Keratinocyte (primary cell): ENCODE measurements at places on chromosomes 7 and 10.
A peak's percentile ranks its signal among the peaks of the same experiment; 100 is the strongest.

DNA sequence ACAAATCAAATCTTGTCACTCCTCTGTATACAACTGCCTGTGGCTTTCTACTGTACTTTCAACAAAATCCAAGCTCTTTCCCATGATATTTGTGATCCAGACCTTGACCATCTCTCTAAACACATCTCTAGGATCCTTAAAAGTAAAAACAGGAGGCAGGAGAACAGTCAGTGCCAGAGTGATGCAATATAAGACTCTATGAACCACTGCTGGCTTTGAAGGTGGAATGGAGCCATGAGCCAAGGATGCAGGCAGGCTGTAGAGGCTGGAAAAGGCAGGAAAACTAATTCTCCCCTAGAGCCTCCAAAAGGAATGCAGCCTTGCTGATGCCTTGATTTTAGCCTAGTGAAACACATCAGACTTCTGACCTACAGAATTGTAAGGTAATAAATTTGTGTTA, 45.5 kb upstream of the LRRN3 start:
- DNase-seq, result no peak

- no peak for DNase-seq
Measured at GRCh38 chr10:47214520-47214919, 85.5 kb upstream of the GDF10 start.

- DNase-seq, result no peak
Measured at GRCh38 chr7:2818121-2818520, 26.0 kb downstream of the GNA12 start.

GRCh38 chr10:127694580-127695193, 42.3 kb upstream of the FOXI2 start:
- no peak for DNase-seq

- no peak for DNase-seq
Measured at GRCh38 chr7:74230446-74231231, 20.8 kb downstream of the LAT2 start.

DNA sequence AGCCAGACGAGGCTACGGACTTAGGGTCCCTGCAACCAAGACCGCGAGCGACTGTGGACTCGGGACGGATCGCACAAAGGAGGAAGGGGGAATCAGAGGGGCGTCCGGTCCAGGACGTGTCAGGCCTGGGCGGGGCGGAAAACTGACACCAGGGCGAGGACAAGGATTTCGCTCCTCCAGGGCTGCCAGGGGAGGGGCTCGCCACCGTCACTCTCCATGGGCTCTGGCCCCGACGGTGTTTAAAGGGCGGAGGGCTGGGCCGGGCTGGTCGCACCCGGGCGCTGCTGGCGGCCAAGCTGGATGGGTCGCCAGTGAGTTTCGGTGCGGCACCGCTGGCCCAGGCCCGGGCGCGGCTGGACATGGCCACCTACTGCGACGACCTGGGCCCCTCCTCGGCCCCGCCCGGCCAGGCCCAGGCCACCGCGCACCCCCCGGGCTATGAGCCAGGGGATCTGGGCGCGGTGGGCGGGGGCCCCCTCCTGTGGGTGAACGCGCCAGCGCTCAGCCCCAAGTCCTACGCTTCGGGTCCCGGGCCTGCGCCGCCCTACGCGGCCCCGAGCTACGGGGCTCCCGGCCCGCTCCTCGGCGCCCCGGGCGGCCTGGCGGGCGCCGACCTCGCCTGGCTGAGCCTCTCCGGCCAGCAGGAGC, at the start of gene FOXI2:
Gene FOXI2, plus strand, starts transcription at position 271 of the 648 bp plus-strand sequence. Its CDS starts 89 bp downstream, at position 360.
- no peak for DNase-seq

GRCh38 chr7:51278797-51279196, 37.8 kb downstream of the COBL start:
- DNase-seq, result no peak

- no peak for DNase-seq
Measured at GRCh38 chr10:12973149-12973718, 28.3 kb downstream of the CCDC3 start.

- DNase-seq, result no peak
Measured at GRCh38 chr10:37269554-37270256, 144.3 kb downstream of the ANKRD30A start.

DNA sequence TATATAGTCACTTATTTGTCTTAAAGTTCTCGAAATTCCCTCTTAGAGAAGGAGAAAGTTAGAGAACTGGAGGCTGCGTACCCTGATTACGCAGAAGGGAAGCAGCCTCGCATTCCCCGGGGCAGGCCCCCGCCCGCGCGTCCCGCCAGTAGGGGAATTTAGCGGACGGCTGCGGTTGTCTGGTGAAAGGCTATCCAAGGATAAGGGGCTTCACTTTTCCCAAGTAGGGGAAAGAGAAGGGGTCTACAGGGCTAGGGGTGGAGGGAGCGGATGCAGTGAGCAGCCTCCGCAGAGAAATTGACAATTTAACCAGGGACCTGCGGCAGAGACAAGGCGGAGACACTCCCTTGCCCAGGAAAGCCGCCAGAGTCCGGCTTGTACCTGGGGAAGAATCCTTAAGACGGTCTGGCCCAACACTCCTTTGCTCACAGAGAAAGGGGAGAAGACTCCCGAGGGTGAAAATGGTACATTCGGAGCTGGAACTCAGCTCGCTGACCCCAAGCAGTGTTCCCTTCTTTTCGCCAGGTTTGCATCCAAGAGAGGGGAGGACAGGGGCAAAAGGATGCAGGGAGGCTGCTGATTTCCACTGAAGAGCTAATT, 994 bp upstream of the MAGI2 start:
- DNase-seq, result no peak

GRCh38 chr10:24360282-24361127, 151.6 kb downstream of the KIAA1217 start:
- no peak for DNase-seq

DNA sequence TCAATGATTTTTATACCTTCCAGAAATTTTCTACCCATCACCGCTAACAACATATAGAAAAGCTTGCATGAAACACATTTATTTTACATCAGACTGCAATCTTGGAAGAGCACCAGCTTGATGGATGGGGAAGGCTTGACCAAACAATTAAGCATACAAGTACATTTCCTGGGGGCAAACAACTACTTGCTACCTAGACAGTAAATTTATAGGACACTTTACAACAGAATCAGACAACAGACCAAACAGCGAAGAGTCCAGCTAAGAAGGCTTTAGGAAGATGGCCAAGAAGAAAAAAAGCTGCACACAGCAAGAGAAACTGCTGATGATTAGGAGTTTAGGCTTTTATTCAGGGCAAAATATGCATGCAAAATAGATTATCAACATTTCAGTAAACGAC, 8.0 kb downstream of the AASS start:
- no peak for DNase-seq

GRCh38 chr7:35003679-35004303, 33.5 kb downstream of the DPY19L1 start:
- peak; percentile 42 for DNase-seq

GRCh38 chr7:113247198-113247597, 128.8 kb upstream of the SMIM30 start:
- no peak for DNase-seq

DNA sequence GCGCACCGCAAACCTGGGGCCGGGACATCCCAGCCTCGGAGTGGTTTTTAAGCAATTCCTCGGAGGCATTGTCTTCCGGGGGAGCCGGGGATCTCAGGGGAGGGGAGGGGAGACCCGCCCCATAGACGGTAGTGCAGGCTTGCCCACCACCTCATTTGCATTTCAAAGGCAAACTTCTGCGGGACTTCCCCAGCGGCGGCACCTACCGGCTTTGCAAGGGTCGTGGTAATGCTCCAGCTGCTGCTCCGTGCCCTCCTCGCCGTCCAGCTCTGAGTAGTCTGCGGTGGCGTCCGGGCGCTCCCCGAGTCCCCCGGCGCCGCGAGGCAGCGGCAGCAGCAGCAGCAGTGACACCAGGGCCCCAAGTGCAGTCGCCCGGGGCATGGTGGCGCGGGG, 425 bp downstream of the TLL2 start:
- DNase-seq, result no peak

- no peak for DNase-seq
Measured at GRCh38 chr10:96301616-96302015, 2.6 kb upstream of the DNTT start.

GRCh38 chr10:103244666-103245271, 918 bp upstream of the RPEL1 start:
- no peak for DNase-seq

DNA sequence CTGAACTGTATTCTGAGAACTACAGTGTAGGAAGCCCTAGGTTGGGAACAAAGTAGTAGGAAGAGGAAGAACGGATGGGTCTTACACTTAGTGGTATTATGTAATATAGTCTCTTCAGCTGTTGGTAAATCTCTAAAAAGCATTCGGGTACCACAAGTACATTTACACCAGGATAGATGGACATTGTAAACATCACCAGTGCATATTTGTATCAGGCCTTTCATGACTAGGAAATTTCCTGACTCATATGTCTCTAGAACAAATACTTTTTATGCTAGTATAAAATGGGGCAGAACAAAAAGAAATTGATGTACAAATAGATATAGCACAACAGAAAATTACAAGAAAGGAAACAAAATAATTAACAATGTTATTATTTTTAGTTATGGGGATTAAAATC, 21.5 kb upstream of the OR6B1 start:
- no peak for DNase-seq

GRCh38 chr7:26593393-26593792, 271.0 kb downstream of the SKAP2 start:
- no peak for DNase-seq

DNA sequence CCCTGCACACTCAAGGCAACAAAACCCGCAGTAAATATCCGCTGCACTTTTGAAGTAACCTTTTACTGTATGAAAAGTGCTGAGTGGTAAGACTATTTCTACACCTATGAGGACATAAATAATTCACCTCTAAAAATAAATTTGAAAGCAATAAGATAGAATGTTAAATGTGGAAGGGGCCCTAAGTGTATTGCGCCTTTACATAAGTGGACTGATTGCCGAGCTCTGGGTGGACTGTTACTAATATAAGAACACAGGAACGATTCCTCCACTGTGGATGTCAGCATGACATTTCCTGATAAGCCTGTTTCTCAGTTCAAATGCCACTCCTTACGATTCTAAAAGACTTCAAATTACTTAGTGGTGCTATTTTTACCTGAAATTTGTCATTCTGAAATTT, 192.0 kb upstream of the PTN start:
- no peak for DNase-seq

DNA sequence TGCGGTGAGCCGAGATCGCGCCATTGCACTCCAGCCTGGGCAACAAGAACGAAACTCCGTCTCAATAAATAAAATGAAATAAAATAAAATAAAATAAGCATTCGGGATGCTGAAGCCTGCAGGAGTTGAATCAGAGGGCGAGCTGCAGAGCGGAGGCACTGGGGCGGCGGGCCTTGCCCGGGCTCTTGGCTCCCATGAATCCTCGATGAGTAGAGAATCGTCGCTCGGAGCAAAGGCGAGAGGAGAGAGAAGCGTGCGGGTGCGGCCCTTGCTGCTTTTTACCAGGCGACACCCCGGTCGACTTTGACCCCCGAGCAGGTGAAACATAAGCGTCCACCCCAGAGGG, 168.3 kb downstream of the UBE2H start:
- DNase-seq, result no peak

- no peak for DNase-seq
Measured at GRCh38 chr7:3370921-3371320, 69.9 kb downstream of the SDK1 start.

- DNase-seq, result no peak
Measured at GRCh38 chr10:95242581-95243317, 48.1 kb downstream of the PDLIM1 start.

DNA sequence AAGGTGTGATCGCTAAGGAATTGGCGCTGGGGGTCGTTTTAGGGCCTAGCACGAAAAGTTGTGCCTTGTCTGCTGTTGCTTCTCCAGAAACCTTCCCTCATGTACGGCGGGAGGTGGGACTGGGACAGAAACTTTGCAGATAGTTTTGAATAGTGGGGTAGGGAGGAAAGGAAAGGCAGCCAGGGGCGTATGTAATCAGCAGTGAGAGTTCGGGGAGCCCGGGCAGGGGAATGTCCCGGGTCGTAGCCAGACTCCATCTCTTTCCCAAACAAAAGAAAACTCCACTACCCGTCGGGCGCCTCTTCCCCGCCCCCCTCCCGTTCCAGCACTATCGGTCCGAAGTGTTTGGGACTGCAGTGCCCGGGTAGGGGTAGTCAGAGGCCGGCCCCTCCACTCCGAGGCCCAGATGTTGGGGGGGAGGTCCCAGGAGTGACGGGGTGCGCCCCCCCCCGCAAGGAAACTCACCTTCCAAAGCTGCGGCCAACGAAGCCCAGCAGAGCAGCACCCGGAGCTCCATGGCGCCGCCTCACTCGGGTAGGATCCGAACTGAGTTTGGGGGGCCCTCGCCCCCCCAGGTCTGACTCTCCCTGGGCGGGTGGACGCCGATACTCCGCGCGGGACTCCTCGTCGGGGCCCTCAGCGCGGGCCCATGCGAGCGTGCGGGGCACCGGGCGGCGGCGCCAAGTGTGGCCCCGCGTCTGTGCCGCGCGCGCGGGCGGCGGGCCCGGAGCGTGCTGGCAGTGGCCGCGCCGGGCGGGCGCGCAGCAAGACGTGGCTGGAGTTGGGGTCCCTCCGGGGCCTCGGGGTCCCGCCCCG, 601 bp downstream of the EPHB4 start:
- no peak for DNase-seq
